ENCODE measurements at places on chromosomes 5 and 9.

GRCh38 chr5:113061846-113062780 lies 85.5 kb downstream of the DCP2 start:
- no peak for DNase-seq

- DNase-seq = peak; percentile 47
These were observed 21.8 kb upstream of the ANKRD18A start for GRCh38 chr9:38641985-38642864.

GRCh38 chr5:153352685-153353219 lies 137.7 kb upstream of the GRIA1 start:
- DNase-seq = no peak

- no peak for DNase-seq
These were observed 4.9 kb downstream of the TSPAN17 start for GRCh38 chr5:176652136-176652535.

DNA sequence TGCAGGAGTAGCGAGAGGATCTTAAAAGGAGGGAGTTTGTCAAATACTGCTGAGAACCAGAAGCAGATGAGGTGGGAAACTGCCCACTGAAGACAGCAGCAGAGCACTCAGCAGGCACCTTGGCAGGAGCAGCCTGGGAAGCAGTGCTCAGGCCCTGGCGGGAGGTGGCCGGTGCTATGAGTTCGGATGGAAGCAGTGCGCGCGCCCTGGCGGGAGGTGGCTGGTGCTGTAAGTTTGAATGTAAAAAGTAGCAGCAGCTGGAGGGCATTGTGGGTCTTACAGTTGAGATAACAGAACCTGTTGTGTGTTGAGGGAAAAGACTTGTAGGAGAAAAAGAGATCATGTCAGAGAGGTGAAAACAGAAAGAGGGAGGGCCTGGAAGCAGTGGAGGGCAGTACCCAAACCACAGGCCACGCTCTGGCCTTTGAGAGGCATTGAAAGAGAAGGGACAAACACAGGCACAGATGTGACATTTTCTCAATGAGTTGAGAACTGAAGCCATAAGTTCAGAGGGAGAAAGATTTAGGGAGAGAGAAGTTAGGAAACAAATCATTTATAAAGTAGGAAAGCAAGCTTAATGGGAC lies 130.9 kb downstream of the ERCC6L2 start:
- DNase-seq = no peak

GRCh38 chr5:31048282-31049270 lies 144.9 kb upstream of the CDH6 start:
- no peak for DNase-seq

DNA sequence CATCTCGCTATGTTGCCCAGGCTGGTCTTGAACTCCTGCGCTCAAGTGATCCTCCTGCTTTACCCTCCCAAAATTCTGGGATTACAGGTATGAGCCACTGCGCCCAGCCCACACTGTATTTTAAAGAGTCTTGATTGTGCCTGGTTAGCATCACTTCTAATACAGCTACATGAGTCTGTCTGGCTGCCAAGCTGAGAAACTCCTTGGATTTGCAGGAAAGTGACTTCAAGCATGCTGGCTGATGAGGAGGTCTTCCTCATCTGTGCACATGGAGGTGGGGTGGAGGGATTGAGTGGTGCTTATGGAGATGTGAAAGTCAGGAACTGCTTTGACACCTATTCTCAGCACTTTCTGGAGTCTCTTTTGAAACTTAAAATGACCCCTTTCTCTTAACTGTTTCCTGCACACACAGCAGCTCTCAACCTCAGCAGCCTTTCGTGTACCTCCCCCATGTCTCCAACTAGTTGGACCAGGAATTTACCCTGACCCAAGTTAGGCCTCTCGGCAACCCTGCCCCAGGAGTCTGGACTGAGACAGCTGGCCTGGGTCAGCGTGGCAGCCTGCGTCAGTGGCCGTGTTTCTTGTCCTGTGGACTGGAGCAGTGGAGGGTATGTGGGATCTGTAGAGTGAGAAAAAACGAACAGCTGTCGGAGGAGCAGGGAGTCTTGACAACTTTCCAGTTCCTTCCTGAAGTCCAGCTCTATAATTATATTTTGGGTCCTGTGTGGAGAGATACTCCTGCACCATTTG lies 72.5 kb downstream of the ACER2 start:
- DNase-seq = no peak

GRCh38 chr5:124880903-124881697 lies 134.7 kb upstream of the ZNF608 start:
- no peak for DNase-seq

GRCh38 chr5:57511321-57511720 lies 28.7 kb upstream of the ACTBL2 start:
- DNase-seq = no peak

- DNase-seq = no peak
These were observed 275.2 kb upstream of the IRX1 start for GRCh38 chr5:3320317-3320875.

DNA sequence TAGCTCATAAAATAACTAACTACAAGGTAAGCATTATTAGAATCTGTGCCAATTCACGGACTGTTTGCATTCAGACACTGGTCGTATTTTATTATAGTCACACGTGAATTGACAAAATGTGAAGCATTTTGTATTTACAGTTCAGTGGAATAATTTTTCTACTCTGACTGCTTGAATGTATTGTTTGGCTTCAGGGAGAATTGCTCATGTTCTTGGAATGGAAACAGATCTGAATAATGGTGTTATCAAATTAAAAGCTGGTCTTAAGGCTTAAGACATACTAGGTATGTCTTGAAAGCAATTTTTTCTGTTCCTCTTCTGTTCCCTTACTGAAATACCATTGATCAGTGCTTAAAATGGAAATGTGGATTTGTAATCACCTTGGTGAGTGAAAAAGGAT lies 543.7 kb upstream of the TLE4 start:
- no peak for DNase-seq

DNA sequence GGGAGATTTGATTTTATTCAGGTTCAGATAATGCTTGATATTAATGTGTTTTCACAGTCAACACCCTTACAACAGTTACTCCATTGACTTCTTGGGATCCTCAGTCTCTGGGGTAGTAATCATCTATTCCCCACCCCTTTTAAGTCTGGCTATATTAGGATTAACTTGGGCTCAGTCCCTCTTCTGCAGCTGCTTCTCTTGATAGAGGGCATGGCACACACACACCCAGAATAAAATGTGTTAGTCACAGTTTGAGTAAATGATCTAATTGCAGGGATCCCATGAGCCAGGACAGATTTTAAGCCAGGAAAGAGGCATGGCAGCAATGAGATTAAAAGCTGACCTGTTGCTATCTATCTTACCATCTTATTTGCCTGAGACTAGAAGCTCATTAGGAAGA lies 53.7 kb upstream of the VLDLR start:
- no peak for DNase-seq

DNA sequence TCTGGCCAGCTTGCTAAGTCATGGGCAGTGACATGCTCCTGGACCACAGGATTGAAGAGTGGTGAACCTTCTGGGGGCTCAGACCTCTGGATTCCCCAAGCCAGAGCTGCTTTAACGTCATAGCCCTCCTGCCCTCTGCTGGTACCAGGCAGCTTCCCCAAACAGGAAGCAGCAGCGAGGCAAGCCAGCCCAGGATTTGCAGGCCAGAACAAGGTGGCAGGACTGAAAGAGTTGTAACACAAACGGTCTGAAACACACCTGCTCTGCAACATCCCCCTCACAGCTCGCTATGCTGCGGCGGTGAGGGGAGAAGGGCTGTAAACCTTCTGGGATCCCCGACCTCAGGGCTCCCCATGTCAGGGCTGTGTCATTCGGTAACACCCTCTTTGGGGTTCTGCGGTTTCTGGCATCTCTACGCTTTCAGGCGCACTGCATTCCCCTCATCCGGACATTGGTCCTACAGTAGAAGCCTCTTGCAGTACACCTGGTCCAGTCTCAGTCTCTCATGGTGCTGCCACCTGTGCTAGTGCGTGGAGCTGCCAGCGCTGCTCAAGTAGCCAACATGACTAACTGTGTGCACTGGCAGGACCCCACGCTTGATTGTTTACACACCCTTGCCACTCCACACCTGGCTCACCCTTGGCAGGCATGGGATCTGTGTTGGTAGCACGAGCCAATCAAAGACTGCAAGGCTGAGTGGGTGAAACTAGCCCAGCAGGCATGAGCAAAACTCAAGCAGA lies 893.3 kb downstream of the PTPRD start:
- DNase-seq = no peak

DNA sequence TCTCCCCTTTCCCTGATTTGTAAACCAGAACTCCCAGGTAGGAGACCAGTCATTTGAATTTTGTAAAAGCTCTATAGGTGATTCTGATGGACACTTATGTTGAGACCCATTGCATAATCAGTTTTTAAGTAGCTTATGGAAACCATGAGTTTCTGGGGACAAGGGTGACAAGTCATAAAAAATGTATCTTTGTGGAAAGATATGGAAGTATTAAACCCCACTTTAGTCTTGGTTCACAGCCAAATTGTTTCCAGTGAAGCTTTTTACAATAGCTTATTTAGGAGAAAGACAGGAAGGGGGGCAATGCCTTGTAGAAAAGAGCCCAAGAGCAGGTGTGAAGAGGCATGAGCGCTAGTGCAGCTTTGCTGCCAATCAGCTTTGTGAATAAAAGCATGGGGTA lies 453 bp upstream of the CCL28 start:
- DNase-seq = no peak

DNA sequence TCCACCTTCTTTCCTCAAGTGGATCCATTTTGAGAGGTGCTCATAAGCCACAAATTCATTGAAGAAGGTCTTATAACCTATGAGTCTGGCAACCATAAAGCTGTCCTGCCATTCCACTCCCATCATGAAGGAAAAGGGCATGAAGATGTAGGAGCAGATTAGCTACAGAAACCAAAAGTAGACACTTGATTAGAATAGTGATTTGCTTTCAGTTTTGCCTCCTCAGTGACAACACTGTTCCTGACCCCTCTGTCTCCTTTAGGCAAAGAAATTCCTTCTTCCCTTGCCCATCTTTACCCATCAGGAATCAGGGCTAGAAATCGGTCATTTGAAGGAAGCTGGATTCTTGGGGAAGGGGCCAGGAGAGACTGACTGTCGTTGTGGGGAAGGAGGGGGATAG lies 55.2 kb downstream of the SLC28A3 start:
- no peak for DNase-seq

DNA sequence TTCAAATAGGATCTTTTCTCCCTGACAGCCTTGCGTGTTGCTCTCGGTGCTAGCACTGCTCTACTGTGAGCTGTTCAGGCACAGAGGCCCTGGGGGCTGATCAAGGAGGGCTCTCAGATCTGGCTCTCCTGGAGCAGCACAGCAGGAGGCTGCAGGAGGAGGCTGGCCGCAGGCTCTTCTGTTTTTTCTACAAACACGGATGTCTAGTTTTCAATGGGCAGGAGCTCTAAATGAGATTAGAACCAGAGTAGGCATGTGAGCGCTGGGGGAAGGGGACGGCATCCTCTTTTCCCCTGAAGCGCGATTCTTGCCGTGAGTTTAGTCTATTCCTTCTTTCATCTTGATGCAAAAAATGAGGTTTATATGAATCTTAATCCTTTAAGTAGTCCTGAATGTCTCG lies 61.7 kb upstream of the IRX4 start:
- DNase-seq = no peak

DNA sequence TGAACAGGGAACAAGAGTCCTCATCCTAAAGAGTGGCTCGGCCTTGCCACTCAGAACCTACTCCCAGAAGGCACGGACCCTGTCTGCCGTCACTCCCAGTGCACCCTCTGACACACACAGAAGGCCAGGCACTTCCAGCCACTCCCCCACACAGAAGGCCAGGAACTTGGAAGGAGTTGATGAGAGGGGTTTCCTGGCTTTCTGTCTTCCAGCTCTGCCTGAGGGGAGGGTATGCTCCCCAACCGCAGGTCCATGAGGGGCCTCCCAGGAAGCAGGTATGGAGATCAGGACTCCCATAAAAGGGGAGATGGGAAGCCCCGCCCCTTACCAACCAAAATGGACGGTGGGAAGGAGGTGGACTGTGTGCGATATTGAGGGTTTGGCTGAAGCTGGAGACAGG lies 247.6 kb upstream of the IRX4 start:
- DNase-seq = no peak

GRCh38 chr5:91361055-91361701 lies 21.9 kb downstream of the ARRDC3 start:
- no peak for DNase-seq

Data from brain pericyte (primary cell).